ENCODE measurements at places on chromosomes 6 and 20.

DNA sequence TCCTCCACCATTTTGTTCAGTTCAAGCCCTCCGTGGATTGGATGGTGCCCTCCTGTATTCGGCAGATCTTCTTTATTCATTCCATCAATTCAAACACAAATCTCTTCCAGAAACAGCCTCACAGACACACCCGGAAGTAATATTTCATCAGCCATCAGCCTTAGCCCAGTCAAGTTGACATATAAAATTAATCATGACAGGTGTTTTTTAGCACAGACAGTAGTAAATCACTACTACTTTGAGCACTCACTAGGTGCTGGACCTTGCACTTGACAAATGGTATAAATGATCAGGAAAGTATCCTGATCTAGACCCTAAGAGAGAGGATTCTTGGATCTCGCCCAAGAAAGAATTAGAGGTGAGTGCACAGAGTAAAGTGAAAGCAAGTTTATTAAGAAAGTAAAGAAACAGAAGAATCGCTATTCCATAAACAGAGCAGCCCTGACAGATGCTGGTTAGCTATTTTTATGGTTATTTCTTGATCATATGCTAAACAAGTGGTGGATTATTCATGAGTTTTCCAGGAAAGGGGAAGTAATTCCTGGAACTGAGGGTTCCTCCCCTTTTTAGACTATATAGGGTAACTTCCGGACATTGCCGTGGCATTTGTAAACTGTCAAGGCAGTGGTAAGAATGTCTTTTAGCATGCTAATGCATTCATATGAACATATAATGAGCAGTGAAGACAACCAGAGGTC, 194.6 kb upstream of the LAMP5 start:
- no peak for DNase-seq

DNA sequence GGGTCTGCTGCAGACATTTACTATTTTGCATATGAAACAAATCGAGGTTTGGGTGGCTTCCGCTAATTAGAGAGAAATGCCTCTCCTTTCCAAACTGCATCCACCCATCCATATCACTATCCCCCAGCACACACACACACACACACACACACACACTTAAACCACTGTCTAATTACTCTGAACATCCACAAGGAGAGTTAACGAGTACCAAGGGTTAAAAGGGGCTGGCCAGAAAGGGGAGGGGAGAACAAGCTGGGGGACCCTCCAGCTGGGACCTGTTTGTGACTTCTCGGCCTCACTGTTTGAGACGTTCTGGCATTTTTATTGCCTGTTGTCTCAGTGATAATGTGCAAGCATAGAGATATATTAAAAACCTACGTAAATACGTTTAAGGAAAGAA, 261.2 kb downstream of the FOXC1 start:
- DNase-seq = no peak

DNA sequence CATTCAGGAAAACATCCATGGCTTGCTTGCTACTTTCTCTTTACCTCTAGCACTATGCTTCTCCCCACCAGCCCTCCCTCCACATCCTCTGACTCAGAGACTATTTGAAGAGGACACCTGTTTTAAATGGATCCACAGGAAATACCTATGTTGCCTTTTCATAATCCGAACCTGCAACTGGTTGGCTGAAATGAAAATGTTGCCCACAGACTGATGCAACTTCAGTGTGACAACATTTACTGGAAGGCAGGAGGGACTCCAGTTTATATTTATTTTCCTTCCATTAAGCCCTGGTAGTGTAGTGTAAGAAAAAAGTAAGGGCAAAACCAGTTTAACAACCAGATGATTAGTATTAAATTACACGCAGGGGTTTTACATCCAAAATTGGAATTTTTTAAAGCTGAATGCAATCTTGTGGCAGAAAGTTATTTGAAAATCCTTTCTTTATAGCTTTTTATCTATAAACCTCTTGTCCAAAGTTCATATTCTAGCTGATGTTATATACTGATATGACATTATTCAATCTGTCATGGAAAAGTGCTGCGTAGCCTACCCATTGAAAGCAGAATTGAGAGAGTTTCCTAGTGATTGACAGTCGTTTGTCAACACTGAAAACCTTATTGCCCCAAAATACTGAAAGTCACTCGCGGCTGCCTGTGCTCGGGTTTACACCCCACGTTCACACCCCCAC, 881 bp upstream of the AIG1 start:
- DNase-seq = no peak

DNA sequence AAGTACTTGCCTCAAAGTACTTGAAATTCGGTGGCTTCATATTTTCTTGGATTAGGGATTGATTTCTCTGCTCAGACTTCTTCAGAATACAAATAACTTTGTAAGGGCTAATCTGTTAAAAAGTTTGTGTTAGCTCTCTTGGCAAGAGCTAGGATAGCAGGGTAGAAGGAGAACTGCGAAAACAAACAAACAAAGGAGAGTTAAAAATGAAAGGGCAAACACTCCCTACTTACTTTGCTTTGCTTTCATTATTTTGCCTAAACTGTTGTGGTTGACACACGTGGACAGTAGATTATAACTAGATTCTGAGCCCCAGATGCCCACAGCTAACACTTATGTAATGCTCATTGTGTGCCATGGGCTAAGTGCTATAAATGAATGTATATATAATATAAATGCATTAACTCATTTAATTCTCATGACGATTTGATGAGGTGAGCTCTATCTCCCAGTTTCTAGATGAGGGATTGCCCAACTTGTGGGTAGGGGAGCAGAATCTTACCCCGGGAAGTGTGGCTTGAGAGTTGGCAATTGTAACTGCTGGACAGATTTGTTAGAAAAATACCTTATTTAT, 48.7 kb downstream of the EYA4 start:
- no peak for DNase-seq

DNA sequence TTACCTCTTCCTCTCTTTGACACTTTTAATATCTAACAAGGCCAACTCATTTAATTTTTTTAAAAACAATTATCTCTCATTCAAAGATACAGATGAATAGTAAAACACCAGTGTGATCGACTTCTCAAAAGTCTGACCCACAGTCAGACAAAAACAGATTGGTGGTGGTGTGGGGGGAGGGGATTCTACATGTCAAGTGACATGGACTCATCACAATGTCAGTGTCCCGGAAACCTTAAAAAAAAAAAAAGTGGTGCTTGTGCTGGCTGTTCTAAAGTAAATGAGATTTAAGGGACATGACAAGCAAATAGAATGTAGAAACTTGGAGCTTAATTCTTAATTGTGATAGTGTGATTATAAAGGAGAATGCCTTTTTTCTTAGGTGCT, 16.3 kb upstream of the RFPL4B start:
- DNase-seq = no peak

- no peak for DNase-seq
Measured at GRCh38 chr20:10089871-10090587, 55.2 kb downstream of the ANKEF1 start.

GRCh38 chr6:6599468-6599873, 11.0 kb downstream of the LY86 start:
- DNase-seq = no peak

DNA sequence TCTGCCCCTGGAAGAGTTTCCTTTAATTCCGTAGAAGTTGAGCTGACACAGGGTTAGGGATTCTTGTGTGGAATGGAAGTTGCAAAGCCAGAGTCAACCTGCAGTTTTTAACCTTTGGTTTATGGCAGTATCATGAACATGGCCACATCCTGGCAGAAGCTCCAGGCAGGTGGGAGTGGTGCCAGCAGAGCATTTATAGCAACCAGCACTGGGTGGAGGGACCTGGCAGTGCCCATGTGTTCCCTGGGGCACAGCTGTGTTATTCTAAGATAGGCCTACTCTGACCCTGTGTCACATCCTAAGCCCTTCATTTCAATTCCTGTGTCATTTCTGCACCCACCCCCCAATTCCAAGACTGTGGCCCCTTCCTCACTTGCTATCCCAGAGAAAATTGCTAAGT, 26.1 kb upstream of the ZNF831 start:
- DNase-seq = no peak

DNA sequence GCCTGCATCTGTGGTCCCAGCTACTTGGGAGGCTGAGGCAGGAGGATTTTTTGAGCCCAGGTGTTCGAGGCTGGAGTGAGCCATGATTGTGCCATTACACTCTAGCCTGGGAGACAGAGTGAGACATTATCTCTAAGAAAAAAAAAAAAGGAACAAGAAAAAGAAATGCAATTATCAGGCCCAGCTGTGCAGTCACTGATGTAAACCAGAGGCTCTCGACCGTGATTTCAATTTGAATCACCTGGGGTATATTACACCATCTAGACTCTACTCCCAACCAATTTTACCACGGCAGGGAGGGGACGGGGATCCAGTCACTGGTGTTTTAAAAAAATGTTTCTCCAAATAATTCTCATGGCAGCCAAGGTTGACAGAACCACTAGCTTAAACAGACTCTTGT, 48.8 kb upstream of the NKX2-2 start:
- DNase-seq = no peak

- DNase-seq = no peak
Measured at GRCh38 chr6:89689732-89690131, 51.2 kb upstream of the LYRM2 start.

- DNase-seq = no peak
Measured at GRCh38 chr6:100846276-100846675, 34.9 kb downstream of the ASCC3 start.

DNA sequence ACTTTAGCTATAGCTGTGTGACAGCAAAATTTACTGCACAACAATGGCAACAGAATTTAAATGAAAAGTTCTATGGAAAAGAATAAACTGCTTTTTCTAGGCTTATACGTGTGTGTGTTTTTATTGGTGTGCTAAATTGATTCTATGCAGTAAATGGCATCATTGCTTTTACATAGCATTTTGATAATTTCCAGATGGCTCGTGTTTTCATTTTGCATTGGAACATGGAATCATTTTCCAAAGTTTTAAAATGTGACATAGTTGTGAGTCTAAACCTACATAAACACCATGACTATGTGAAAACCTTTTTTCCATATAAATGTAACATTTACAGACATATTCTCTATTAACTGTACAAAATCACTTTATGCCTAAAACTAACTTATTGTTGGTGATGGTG, 127.8 kb downstream of the SIM1 start:
- no peak for DNase-seq

DNA sequence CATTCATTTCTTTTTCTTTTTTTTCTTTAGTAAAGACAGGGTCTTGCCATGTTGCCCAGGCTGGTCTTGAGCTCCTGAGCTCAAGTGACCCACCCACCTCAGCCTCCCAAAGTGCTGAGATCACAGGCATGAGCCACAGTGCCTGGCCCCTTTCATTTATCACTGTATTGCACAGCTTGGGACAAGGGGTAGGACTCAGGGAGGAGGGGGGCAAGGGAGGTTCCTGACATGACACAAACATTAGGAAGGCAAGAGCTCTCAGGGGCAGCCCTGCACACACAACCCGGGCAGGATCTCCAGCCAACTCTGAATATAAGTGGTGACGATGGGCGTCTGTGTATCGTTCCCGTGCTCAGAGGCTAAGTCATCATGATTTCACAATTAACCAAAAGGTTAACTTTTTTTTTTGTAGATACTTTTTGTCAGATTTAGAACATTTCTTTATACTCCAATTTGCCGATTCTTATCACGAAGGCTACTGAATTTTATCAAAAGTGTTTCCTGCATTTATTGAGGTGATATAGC, 19.9 kb downstream of the SLC2A4RG start:
- no peak for DNase-seq

- DNase-seq = no peak
Measured at GRCh38 chr6:5184218-5184617, 76.5 kb downstream of the LYRM4 start.

- DNase-seq = no peak
Measured at GRCh38 chr20:4227085-4227821, 211.9 kb upstream of the RNF24 start.

GRCh38 chr6:128000363-128000762, 99.5 kb upstream of the THEMIS start:
- DNase-seq = no peak

DNA sequence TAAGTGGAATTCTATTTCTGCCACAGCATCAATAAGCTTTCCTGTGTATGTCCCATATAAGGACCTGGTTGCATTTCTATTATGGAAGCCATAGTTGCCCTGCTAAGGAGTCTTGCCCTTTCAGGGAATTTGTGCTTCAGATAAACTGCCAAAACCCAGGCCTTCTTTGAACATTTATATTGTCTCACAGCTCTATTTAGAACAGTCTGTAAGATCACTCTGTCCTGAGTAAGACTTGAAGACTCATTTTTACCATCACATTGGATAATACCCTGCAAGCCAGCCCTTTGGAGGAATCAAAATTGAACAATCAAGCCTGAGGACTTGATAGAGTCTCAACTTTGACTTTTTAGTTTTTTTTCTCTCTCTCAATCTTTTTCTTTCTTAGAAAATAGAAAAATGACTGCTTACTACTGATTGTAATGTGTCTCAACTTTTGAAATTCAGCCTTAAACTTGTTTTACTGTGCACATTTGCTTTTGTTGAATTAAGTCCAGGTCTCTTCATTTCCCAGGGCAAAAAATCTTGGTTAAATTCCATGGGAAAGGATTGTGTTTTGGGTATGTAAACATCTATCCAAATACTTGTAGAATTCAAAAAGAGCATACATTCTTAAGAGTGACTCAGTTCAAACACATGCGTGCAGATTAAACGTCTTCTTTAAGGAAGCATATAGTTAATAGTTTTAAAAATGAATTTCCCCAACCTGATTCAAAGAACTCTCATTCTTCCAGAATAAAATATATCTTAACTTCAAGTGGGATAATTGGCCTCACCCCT, 91.2 kb downstream of the PLCB1 start:
- no peak for DNase-seq

DNA sequence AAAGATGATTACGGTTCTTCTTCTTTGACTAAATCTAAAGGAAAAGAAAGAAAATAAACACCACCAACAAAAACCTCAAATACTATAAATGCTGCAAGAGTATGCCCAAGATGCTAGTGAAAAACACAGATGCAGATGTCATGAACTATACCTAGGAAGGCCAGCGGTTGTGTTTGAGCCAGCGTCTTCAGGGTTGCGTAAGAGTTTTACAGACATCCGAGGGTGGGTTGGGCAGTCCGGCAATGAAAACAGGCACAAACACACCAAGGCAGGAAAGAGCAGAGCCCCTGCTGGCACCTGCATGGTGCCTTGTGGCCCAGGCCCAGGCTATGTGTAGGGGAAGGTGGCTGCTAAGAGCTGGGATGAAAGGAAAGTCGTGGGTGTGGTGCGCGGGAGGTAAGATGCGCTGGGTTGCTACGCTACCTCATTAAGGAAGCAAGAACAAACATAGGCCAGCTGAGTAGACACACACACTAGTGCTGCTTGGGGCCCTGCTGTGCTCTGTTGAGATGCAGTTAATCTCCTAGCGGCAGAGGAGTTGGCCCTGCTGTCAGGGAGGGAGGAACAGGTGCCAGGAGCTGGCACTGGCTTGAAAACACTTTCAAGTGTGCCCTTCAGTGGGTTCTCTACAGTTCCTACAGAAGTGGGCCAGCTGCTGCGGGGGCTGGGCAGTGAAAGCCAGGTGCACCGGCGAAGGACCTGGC, 170.2 kb upstream of the PLN start:
- no peak for DNase-seq

DNA sequence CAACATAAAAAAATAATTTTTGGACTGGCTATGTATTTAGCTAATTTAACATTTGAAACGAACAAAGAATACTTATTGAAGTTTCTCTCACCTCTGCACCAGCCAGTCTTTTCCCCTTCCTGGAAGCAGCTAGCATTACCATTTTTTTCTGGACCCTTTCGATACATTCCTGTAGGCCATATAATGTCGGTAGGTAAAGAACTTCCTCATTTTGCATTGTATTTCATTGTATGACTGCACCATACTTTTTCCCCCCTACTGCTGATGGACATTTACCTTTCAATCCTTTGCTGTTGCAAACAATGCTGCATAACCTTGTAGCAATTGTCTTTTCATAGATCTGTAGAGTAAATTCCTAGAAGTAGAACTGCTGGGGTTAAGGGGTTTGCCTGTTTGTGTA, 17.6 kb downstream of the CBFA2T2 start:
- no peak for DNase-seq

- no peak for DNase-seq
Measured at GRCh38 chr6:21519642-21520041, 73.9 kb upstream of the SOX4 start.

Data from stimulated activated CD8-positive, alpha-beta memory T cell treated with anti-CD3 and anti-CD28 coated beads, Interleukin-2, amount 100 ng/mL, for 1 hour (primary cell).